Neural crest cell (in vitro differentiated cells): ENCODE measurements at places on chromosomes 1 and 21.

DNA sequence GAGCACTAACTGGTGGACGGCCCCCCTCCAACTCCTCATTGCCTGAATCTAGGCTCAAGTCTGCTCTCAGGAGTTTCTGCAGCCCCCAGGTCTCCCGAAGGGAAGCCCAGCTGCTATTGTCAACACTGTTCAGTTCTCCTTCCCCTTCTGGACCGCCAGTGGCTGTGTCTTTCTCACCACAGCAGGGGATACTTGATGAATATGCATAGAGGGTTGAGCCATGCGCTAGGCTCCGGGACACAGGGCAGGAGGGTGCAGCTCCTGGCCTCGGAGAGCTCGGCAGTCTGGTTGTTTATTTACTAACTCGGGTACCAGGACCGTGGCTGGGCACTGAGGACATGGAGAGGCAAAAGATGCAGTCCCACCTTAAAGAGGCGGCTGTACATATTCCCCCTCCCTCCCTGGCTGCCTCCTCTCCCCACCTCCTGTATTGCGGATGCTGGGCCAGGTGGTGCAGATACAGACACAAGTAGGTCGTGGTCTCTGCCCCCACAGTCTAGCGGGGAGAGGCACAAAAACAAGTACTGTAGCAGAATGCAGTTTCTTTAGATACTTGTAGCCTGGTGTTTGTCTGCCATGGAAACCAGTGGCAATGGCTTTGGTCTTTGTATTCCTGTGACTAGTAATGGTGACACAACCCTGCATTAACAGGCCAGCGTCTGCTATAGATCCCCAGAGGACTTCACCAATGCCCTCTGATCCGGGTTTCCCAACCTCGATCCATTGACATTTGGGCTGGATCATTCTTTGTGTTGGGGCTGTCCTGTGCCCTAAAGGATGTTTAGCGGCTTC is 26.2 kb downstream of the ARHGEF10L start:
- no peak for DNase-seq

DNA sequence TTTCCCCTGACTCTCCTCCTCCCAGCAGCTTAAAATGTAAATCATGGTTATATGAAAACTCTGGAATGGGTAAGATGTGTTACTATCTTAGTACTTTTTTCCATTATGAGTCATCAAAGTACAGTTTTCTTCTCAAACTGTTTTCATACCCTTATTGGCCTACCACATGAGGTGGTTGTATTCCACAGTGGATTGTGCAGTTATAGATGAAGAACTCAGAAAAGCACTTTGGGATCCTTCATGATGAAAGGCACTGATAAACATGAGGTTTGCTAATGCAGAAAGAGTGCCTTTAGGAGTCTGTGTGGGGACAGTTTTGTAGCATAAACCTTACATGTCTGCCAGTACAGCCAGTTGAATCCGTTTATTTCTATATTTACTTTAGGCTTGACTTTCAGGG is 32.0 kb upstream of the MYOCOS start:
- no peak for DNase-seq

GRCh38 chr1:5340560-5341130 is 651.6 kb downstream of the NPHP4 start:
- DNase-seq: no peak

- DNase-seq: no peak
Measured at GRCh38 chr1:1083416-1084371, 9.6 kb upstream of the RNF223 start.

DNA sequence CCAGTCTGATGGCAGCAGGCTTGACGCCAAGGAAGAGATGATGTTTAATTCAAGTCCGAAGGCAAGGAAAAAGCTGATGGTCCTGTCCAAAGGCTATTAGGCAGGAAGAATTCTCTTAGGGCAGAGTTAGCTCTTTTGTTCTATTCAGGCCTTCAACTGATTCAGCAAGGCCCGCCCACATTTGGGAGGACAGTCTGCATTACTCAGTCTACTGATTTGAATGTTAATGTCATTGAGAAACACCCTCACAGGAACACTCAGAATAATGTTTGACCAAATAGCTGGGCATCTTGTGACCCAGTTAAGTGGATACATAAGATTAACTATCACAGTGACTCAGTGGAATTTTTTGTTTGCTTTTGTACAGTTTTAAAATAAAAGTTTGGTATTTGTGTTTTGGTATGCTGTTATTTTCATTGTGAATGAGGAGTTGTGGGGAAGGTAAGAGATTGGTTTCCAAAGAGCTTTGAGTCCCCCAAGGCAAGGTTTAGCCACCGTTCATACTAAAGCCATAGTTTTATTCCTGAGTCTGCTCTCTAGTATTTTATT is 1.7 kb upstream of the ZNF691 start:
- DNase-seq: no peak

DNA sequence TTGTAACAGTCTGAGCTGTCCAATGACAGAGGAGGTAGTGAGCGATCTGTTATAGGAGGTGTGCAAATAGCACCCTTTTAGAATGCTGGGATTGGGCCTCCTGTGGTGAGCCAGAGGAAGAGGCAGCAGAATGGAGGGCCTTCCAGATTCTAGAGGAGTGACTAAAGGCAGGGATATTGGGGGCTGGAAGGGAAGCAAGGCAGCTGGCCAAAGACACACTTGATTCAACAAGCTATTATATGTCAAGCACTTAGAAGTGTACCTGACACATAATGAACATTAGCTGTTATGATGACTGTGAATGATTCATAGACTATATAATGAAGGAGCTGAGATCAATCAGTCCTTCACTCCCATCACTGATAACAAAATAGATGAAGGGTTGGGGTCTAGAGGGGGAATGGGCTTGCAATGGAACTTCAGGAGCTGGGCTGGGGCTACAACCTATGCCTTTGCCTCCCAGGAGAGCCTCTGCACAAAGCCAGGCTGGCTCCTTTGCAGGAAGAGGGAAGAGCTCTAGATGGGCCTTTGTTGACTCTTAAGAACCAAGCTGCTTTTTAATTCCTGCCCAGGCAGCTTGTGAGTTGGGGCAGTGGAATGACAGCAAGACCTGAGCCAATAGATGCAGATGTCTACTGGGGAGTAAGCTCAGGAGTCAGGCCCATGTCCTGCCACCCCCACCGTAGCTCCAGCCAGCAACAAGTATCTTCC is 2.3 kb upstream of the MKNK1 start:
- no peak for DNase-seq

DNA sequence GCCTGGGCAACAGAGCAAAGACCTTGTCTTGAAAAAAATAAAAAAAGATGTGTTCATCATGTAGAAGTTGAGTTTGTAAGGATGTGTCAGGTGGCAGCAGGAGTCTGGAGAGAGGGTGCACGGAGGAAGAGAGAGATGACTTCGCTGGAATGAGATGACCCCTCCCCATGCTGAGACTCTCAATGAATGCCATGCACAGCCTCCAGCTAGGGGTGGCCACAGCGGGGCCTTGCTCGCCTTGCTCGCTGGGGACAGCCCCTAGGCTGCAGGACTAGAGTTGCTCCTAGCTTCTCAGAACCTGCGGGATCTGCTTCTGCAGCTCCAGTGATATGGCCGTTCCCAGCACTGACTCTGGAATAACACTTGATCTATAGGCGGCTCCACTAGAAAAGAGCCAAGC is 6.6 kb upstream of the C2CD2 start:
- DNase-seq: no peak

- DNase-seq: peak; percentile 61
Measured at GRCh38 chr1:240091614-240092300, at the start of gene FMN2. Gene FMN2, plus strand, starts transcription at chr1:240091883. Its CDS starts 227 bp downstream, at chr1:240092110.

GRCh38 chr1:23908453-23909341 is 4.5 kb downstream of the CNR2 start:
- no peak for DNase-seq

DNA sequence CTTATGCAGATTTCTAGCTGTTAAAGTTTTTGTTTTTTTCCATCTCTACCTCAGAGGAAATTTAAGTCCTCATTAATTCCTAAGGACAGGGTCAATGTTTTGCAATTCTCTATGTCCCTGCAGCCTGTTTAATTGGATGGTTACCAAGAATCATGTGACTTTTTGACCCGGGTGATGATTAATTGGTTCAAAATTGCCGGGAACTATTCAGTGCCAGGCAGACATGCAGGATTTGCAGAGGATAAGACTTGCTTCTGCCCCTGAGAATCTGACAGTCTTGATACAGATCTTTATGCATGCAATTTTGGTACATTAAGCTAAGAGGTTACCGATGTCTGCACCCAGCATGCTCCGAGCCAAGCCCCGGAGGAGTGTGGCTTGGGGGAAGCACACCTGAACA is 87.9 kb downstream of the PLPP3 start:
- DNase-seq: no peak

- no peak for DNase-seq
Measured at GRCh38 chr1:87620807-87621206, 292.1 kb downstream of the LMO4 start.
